SIG-M5 (cell line): ENCODE measurements at places on chromosomes 1 and 21.

GRCh38 chr1:41830726-41831125 is 88.0 kb downstream of the HIVEP3 start:
- no peak for DNase-seq

DNA sequence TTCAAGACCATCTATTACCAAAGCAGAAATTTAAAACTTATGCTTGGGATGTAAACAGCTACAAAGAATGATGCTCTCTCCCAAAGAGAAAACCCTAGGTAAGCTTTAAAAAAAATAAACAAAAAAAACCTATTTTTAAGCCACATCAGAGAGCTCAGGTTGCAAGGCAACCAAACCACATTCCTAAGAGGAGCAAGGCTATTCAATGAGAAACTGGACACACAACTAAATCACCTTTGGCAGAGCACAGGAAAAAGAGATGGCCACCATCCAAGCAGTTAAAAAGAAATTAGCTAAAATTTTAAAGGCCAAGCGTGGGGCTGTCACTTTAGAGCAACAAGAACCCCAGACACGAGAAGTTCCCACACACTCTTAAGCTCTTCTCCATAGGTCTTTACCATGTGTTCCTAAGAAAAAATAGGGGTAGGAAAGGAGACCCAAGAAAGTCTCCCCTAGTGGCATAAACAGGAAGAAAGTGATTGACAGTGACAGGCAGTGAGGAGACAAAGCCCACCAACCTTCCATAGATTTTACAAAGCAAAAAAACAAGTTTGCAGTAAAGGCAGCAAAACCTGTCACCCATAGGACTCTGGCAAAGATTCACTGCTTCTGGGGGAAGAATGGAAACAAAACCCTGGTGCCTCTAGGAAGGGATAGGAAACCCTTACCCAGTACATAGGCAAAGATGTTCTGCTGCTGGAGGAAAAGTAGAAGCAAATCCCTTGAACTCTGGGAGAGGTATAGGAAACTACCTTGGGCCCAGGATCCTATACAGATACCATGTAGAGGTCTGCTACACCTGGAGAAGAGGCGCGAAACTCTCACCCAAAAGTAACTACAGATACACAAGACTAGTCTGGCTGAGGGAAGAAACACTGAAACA is 68.5 kb downstream of the FOXJ3 start:
- DNase-seq: no peak

GRCh38 chr1:62276791-62277190 is 42.4 kb downstream of the KANK4 start:
- DNase-seq: no peak

GRCh38 chr1:206653715-206654459 is 18.6 kb downstream of the DYRK3 start:
- DNase-seq: no peak

- DNase-seq: no peak
These were observed 103.8 kb downstream of the EPHB2 start for GRCh38 chr1:22814176-22815042.

GRCh38 chr1:16421201-16421600 is 16.0 kb downstream of the SPATA21 start:
- DNase-seq: no peak

- DNase-seq: no peak
These were observed 555.5 kb upstream of the NR5A2 start for GRCh38 chr1:199472018-199472417.

- no peak for DNase-seq
These were observed 46.3 kb downstream of the MAP10 start for GRCh38 chr1:232851532-232851931.

- no peak for DNase-seq
These were observed 226.2 kb downstream of the KIF26B start for GRCh38 chr1:245380790-245381535.
